ENCODE measurements at places on chromosomes 16 and 17. TPM values are rescaled to one million over a fixed set of nuclear protein-coding genes. Genes with fewer than 3 reads are reported as not detected.

DNA sequence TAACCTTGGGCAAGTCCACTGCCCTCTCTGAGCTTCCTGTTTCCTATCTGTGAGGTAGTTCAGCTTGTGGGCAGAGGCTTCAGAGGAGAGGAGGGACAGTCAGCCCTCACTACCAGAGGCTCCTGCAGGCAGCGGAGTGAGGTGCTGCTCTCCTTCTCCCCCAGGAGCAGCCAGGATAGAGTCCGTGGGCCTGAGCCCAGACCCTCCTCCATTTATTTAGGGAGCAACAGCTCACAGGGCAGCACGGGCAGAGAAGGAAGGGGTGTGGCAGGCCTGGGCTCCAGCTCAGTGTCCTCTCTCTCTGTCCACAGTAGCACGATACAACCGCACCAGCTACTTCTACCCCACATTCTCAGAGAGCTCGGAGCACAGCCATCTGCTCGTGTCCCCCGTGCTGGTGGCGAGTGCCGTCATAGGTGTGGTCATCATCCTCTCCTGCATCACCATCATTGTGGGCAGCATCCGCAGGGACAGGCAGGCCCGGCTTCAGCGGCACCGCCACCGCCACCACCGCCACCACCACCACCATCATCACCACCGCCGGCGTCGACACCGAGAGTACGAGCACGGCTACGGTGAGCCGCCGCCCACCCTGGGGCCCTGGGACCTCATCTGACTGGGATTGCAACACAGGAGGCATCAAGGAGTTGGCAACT is 42.3 kb downstream of the BEAN1 start:
- no peak overlapping the region for H3K27ac ChIP-seq
- H3K27me3 ChIP-seq = peaks cover 47% of the 10 kb centered on the region
- H3K4me3 ChIP-seq = no peak overlapping the region
- no peaks in the 10 kb centered on the region for H3K36me3 ChIP-seq
- no peak for DNase-seq
- H3K4me1 ChIP-seq = no peaks in the 10 kb centered on the region

DNA sequence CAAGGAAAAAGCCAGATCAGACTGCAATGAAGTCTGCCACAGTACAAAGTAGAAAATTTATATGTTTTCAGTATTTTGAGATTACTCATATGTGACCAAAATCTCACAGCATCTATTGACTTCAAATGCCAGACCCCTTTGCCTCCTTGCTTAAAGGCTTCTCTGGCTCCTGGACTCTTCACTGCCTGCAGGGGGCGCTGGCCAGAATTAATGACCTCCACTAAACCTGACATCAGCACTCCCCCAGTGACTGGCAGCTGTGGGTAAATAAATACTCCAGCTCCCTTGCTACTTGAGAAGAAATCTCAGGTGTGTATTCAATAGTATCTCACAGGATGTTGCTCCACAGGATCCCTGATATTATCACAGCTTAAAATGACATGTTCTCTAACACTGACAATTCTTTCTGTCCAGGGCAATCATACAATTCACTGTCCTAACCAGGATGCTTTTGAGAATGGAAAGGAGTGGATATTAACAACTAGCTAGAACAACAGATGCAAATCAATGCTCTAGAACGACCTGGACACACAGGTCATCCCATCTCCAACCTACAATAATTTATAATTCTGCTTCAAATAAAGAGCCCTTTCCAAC is 4.0 kb downstream of the BECN1 start:
- peak; percentile 56 for DNase-seq
- H3K4me3 ChIP-seq = no peak overlapping the region
- peak overlapping the region; percentile 55 for H3K27ac ChIP-seq
- peaks cover 54% of the 10 kb centered on the region for H3K36me3 ChIP-seq

DNA sequence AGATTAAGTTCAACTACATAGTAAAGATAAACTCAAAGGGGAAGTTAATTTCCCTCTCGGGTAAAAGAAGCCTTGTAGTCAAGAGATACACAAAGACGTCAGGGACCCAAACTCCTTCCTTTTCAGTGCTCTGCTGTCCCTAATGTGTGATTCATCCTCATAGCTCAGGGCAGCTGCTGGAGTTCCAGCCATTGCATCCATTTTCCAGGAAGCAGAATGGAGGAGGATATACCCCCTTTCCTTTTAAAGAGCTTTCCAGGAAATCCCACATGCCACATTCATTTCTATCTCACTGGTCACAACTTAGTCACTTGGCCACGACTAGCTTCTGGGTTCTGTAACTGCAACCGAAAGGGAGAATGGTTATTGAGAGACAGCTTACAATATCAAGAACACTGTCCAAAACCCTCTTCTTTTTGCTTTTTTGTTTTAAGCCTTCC is 95.3 kb downstream of the SOCS1 start:
- DNase-seq = no peak
- peaks cover 2% of the 10 kb centered on the region for H3K27me3 ChIP-seq
- H3K36me3 ChIP-seq = peaks cover 11% of the 10 kb centered on the region
- H3K4me1 ChIP-seq = peaks cover 30% of the 10 kb centered on the region
- H3K4me3 ChIP-seq = no peak overlapping the region

- H3K4me3 ChIP-seq = peak overlapping the region; percentile 88
- peaks cover 14% of the 10 kb centered on the region for H3K36me3 ChIP-seq
- peak; percentile 39 for DNase-seq
- peaks cover 46% of the 10 kb centered on the region for H3K4me1 ChIP-seq
- peak overlapping the region; percentile 48 for H3K27ac ChIP-seq
Measured at GRCh38 chr16:31200821-31201568, 1.6 kb downstream of the PYCARD start.

Gene KIF1C
- total RNA-seq = 177 TPM

Gene CCDC200
- not detected for total RNA-seq

Gene DNAH2
- not detected for total RNA-seq
